CD8-positive, alpha-beta T cell (primary cell): ENCODE measurements at places on chromosomes 2 and 18.

DNA sequence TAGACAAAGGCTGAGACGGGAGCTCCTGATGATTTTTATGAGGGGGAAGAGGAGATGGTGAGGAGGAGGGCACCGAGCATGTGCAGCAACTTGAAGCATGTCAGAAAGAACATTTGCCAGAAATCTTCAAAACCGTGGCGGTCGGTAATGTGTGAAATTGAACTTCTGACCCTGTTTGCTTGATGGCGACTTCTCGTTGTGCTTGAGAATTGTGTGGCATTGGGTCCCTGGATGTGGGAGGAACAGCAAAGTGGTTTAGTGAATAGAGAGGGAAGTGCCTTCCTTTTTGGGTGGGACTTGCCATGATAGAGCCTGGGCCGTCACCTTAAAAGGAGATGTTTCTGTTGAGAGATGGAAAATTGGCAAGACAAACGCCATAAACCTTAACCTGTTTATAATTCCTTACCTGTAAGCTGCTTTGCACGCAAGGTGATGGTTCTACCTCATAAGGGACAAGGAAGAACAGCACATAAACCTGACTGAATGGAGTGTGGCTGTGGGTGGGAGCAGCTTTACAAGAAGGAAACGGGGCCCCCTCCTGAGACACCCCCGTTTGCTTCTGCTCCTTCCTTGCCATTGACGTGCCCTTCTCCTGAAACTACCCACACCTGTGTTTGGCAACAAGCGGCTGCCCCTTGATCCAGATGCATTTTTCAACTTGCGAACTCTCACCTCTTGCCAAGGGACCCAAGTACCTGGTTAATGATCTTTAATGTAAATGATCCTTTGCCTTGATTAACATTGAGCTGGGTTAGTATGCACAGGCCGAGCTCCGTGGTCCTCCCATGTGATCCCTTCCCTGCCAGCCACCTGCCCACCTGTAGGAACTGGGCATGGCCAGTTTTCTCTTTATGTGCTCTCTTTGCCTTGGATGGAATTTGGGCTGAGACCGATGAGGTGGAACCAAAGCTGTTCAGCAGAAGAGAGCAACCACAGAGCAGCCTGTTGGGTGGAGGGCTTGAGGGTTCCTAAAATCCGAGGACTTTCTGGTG lies 153.2 kb downstream of the NEDD4L start:
- DNase-seq = no peak

GRCh38 chr2:29063056-29063455 lies 11.3 kb downstream of the PCARE start:
- no peak for DNase-seq

GRCh38 chr2:44769349-44770011 lies 172.0 kb upstream of the SIX3 start:
- no peak for DNase-seq

- DNase-seq = no peak
Measured at GRCh38 chr2:140257692-140258300, 1477.6 kb upstream of the NXPH2 start.

DNA sequence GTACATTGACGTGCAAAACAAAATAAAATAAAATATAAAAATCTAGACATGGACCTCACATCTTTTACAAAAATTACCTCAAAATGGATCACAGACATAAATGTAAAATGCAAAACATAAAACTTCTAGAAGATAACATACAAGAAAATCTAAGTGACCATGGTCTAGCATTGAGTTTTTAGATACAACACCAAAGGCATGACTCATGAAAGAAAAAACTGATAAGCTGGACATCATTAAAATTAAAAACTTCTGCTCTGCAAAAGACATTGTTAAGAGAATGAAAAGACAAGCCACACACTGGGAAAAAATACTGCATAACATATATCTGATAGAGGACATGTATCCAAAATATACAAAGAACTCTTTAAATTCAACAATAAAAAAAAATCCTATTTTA lies 14.4 kb downstream of the MAP4K3 start:
- no peak for DNase-seq

DNA sequence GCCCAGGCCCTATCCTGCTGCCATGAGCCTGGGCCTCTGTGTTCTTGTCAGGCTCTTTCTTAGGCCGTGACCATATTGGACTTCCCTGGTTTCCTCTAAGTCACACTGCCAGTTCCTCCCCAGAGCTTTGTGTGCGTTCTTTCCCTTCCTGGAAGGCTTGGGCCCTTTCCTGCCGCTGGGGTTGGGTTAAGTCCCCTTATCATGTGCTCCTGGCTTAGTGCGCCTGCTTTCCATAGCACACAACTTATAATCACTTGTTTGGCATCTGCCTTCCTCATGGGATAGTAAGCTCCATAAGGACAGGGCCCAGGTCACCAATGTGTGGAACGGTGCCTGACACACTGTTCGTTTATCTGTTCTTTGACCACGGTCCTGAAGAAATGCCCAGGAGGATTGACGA lies 31.3 kb downstream of the NIFK start:
- DNase-seq = no peak

- no peak for DNase-seq
Measured at GRCh38 chr2:65016789-65017188, 27.6 kb downstream of the SLC1A4 start.

GRCh38 chr2:217071416-217071815 lies 211.6 kb upstream of the TNP1 start:
- DNase-seq = no peak

DNA sequence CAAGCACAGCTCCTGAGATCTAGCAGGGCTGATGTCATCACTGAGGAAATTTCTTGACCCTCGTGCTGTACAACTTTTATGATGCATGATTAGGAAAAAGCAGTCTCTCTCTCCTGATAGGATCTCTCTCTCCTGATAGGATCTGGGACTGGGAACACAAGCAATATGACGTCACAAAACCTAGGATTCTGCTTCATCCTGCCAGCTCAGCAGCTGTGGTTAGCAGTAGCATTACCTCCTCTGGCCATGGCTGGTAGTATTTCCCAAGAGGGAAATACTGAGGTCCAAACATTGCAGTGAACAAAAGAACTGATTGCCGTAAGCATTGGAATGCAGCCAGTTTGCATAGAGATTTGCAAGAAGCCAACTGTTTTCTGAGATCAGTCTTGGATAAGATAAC lies 521.2 kb upstream of the POU3F3 start:
- DNase-seq = no peak

DNA sequence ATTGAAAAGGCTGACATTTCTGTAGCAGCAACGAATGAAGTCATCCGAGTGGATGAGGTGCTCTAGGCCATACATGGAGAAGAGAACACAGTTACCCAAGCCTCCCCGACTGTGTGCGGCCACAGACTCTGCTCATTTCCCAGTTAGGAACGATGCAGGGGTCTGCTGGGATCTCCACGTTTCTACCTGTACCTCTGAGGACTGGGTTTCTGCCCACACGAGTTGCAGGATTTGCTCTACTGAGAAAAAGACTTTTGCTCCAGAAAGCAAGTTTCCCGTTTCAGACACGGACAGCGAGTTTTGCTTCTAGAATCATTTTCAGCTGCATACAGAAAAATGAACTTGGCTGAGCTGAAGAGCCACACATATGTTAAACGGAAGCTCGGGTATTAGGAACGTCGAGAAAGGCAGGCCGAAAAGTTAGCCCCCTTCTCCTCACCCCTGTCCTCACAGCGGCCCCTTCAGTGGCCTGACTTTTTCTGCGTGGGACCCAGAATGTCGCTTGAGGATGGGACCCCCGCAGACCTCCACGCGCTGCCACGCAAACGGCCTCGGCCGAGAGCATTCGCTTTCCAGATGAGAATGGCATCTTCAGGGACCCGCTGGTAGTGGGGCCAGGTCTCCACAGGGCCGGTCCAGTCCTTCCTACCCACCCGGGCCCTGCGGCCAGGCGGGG lies 582 bp upstream of the RAB31 start:
- DNase-seq = no peak

- no peak for DNase-seq
Measured at GRCh38 chr2:5942204-5942603, 250.0 kb downstream of the SOX11 start.

GRCh38 chr18:31774477-31774785 lies 13.8 kb upstream of the SLC25A52 start:
- DNase-seq = no peak

GRCh38 chr2:96549967-96550786 lies 13.6 kb downstream of the ARID5A start:
- no peak for DNase-seq

DNA sequence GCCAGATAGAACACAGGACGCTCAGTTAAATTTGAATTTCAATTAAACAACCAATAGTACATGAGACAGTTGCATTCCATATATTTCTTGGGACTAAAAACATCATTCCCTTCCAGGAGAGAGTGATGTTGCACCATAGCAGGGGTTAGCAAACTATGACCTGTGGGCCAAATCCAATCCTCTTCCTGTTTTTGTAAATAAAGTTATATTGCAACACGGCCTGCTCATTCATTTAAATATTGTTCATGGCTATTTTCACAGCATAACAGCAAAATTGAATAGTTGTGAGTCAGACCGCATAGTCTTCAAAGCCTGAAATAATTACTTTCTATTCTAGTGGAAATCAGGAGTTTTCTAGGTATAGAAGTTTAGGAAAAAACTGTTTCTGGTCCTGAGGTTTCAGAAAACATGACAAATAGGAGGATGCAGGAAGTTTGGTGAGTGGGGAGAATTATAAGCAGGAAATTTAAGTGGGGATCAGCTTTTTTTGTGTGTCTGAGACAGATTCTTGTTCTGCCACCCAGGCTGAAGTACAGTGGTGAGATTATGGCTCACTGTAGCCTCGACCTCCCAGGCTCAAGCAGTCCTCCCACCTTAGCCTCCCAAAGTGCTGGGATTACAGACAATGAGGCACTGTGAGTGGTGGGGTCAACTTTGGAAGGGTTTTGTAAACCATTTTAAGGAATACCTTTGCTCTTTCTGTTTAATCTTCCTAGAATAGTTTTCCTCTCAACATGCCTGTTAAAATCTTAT lies 131.5 kb downstream of the SOCS6 start:
- DNase-seq = no peak

DNA sequence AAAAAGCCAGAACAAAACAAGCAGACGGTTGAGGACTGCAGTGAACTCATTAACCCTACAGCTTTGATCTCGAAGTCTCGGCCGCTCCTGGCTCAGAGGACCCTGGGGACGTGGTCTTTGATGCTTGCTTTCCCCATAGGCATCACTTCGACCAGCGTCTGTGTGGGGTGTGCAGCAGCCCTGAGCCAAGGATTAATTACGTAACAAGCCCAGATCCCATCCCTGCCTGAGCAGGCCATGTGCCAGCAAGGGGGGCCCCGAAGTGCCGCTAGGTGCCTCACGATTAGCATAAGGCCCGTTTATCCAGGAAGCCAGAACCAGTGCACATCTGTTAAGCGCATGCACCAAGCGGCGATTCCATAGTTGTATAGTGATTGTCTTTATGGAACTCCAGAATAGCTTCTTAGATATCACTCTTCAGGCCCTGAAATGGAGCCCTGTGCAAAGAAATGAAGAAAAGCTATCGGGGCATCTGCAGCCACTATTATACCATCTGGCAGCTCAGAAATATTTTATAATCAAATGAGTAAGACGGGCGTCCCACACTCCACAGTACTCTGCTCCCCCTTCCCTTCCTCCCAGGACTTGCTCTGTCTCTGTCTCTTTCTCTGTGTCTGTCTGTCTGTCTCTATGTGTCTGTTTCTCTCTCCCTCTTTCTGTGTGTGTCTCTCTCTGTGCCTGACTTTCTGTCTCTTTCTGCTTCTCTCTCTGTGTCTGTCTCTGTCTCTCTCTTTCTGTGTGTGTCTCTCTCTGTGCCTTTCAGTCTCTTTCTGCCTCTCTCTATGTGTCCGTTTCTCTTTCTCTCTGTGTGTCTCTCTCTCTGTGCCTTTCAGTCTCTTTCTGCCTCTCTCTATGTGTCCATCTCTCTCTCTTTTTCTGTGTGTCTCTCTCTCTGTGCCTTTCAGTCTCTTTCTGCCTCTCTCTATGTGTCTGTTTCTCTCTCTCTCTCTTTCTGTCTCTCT lies 41.7 kb downstream of the HPCAL1 start:
- no peak for DNase-seq

GRCh38 chr2:66836851-66837250 lies 401.9 kb downstream of the MEIS1 start:
- DNase-seq = no peak

GRCh38 chr2:240138254-240138984 lies 2.0 kb downstream of the OTOS start:
- no peak for DNase-seq
